Kidney tubule cell (primary cell): ENCODE measurements at places on chromosomes 11 and 22.
A peak's percentile ranks its signal among the peaks of the same experiment; 100 is the strongest.

GRCh38 chr11:73344191-73344607, 32.0 kb upstream of the RELT start:
- peak; percentile 18 for DNase-seq

DNA sequence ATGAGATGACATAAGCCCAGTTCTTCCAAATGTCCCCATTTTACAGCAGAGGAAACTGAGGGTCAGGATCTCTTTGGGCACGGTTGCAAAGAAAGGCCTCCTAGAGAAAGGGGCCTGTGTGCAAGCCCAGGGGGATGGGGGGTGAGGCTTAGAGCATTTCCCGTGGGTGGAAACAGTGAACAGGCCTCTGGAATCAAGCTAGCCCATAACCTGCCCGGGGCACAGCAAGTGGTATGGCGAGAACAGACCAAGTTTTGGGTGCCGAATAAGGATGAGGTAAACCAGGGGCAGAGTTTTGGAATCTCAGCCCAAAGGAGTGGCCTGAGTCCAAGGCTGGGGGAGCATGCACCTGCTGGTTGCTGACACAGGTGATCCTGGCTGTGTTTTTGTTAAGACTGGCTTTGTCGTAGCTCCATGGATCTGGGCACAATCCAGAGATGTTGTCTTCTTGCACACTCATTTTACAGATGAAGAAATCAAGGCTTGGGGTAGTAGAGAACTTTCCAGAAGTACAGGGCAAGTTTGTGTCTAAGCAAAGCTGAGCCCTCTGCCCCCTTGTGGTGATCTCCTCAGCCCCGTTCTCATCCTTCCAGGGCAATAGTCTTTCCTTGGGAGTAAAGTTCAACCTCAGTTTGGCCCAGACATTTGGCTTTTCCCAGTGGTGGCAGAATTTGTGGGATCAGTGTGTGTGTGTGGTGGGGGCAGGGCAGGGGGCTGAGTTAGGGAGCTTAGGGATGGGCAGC, 53.5 kb upstream of the MYEOV start:
- no peak for DNase-seq

- DNase-seq = no peak
Observed at GRCh38 chr11:124511745-124512144, 31.7 kb downstream of the OR8B12 start.

GRCh38 chr22:42704896-42705295, 15.8 kb downstream of the A4GALT start:
- no peak for DNase-seq

GRCh38 chr11:46362156-46363030, 15.1 kb downstream of the DGKZ start:
- DNase-seq = no peak

DNA sequence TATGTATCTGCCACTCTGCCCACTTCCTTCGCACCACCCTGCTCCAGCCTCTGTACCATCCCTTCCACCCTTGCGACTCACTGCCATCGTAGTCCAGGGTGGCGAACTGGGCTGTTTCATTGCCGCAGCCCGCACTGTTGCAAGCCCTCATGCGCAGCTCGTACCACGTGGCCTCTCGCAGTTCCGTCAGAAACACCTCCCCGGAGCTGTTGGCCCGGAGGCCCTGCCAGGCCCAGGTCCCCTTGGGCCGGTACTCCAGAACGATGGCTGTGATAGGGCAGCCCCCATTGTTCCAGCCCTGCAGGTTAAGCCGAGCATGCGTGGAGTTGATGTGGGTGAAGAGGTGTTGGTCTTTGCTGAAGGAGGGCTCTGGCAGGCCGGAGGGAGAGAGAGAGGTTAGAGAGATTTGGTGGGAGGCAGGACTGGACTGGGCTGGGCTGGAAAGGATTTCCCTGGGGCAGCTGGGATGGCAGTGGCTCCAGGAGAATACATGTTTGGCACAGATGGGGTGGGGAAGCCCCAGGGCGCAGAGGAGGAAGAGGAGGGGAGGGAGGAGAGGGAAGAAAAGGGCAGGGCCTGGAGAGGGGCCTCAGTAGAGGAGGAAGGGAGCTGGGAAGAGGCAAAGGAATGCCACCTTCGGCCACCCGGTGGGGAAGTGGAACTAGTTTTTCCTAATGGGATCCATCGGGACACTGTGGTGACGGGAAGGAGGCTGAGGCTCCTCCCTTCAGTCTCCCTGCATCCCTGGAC, 109.6 kb downstream of the CEP164 start:
- DNase-seq = no peak

- DNase-seq = no peak
Observed at GRCh38 chr11:10386861-10387205, 68.2 kb upstream of the AMPD3 start.

- DNase-seq = no peak
Observed at GRCh38 chr22:34019190-34019845, 99.0 kb upstream of the LARGE1 start.

DNA sequence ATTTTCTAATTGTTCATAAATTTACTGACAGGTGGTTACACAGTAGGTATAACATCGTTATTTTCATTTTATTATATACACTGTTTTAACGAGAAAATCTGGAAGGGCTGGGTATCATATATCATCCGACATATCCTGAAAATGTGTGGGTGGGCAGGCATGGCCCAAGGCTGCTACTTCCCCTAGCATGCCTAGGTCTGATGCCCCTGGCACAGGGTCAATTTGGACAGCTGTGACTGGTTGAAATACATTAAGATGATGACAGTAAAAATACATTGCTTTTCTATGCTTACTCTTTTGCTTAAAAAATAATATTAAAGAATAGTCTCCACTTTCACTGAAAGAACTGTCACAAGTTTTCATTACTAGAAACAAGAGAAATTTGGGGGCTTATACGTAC, 908.8 kb downstream of the OPCML start:
- DNase-seq = no peak

DNA sequence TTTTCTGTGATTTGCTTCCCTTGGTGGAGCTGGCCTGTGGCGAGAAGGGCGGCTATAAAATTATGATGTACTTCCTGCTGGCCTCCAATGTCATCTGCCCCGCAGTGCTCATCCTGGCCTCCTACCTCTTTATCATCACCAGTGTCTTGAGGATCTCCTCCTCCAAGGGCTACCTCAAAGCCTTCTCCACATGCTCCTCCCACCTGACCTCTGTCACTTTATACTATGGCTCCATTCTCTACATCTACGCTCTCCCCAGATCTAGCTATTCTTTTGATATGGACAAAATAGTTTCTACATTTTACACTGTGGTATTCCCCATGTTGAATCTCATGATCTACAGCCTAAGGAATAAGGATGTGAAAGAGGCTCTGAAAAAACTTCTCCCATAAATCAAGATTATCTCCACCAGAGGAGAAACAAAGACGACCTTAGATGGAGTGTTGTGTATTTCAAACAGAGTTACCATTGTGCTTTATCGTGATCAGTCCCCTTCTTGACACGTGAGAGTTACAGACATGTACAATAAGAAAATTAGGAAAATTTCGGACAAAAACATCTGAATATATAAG, 2.1 kb downstream of the OR9G1 start:
- no peak for DNase-seq

DNA sequence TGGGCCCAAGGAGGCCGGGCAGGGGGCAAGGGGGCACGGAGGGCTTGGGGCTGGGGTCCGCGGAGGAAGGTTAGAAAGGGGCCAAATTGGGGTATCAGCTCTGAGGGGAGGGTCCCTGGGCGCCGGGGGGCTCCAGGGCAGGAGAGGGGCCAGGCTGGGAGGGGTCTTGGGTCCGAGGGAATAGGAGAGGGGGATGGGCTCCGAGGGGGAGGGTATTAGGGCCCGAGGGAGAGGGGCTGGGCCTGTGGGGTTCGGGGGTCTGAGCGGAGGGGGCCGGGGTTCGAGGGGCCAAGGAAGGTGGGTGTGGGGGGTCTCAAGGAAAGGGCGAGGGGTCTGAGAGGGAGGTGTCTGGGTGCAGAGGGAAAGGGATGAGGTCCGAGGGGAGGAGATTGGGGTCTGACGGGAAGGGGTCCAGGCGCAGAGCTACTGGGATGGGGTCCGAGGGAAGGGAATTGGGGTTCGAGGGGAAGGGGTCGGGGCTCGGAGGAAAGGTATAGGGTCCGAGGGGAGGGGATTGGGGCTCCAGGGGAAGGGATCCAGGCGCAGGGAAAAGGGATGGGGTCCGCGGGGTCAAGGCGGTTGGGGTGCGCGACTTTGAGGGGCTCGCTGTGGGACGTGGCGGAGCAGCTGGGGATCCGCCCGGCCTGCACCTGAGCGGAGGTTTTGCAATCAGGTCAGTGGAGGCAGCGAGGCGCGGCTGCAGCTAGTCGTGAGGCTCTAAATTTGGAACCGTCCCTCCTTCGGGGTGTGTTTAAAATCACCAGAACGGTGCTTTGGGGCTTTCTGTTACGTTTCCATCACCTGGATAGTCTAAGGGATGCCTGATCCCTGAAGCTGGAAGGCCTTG, 728 bp downstream of the CTTN start:
- DNase-seq = no peak

- no peak for DNase-seq
Observed at GRCh38 chr11:1202154-1202775, 20.6 kb upstream of the MUC5B start.

DNA sequence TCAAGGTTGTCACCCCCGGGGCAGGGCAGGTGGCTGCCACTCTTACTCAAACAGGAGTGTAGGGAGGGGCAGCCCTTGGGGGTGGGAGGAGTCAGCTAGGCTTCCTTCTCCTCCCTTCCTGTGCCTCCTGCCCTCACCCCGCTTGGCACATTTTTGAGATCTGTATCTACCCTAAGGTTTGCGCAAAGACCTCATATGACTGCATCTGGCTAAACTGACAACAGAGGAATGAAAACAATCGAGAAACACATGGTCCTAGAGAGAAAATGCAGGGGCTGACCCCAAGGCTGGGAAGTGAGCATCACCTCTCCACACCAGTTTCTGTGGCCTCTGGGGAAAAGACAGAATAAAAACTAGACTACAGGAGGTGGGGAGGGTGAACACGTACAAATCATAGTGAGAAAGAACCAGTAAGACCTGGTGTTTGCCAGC, 28.1 kb downstream of the IGSF9B start:
- no peak for DNase-seq

DNA sequence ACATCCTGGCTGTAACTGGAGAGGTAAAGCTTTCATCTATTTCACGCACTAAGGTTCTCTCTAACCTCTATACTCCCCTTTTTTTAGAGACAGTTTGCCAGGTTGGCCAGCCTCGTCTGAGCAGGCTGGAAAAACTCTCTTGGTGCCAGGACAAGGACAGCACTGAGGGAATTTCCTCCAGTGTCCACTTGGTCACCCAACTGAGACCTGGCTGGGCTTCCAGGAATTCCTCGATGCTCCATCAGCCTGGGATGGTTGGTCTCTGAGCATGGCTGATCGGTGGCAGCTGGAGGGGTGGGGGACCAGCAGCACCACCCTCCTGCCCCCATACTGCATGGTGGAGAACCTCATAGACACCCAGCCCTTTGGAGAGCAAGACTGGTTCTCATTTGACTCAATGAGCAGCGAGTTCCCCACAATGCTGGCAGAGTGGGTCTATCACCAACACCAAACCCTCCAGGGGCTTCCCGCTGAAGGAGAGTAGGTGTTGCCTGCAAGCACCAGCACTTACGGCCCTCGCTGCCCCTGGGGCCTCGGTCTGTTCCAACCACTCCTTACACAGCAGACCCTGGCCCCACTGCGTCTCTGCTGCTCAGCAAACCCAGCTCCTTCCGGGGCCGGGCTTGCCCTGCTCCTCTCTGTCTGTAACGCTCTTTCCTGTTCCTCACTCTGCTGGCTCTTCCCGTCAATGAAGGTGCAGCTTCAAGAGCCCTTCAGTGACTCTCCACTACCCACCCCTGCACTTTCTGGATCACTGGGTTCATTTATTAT, 122.2 kb downstream of the ST3GAL4 start:
- DNase-seq = peak; percentile 55

DNA sequence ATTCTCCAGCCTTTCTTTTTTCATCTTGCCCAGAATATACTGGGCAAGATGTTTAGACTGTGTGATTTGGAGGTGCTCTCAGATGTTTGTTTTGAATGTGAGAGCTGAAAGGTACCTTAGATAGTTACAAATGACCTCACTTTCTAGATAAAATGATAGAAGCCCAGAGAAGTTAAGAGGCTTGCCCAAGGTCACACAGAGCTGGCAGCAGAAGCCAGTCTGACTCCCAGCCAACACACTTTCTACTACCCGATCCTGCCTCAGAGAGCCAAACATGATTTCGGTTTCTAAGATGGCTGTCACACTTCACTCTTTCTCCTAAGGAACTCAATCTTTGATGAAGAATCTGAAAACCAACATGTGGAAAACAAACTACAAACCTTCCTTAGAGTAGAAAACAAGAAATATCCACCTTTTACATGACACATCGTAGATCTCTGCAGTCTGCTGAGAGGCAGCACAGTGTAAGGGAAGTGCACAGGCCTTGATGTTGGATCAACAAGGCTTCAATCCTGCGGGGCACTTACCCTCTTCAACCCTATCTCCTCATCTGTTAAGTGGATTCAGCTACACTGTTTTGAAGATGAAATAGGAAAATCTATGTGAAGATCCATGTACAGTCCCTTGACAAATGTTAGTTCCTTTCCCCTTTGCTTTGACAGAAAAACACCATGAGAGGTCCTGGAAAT, 58.6 kb downstream of the SYTL2 start:
- no peak for DNase-seq

DNA sequence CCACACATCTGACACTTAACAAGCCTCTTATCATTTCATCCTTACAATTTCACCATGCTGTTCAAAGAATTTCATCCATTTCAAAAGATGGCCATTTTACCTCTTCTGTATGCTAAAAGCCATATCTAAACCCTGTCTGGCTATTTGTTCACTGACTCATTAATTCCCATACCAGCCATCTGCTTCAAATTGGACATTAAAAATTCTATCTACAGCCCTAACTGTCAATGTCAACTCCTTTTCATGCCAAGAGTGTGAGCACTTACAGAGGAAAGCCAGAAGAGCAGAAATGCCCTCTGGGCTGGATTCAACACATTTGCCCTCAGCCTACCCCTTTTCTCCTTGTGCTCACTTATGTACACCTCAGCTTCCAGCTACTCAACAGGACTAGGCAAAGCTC, 59.2 kb downstream of the SYTL2 start:
- DNase-seq = no peak

DNA sequence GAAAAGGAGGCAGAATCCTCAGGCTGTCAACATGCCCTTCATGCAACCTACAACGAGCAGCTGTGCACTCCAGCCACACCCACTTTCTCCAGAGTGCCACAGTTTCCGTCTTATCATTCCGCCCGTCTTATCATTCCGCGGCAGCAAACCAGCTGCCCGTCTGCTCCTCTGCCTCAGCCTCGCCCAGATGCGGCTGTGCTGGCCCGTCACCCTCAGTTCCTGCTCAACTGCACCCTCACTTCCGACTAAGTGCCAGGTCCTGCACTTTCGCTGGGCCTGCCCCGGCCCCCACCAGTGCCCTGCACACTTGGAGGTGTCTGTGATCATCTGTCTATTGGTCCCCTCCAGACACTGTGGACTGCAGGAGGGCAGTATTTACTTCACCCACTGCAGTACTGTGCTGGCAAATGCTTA, 43.7 kb downstream of the MICAL3 start:
- no peak for DNase-seq

DNA sequence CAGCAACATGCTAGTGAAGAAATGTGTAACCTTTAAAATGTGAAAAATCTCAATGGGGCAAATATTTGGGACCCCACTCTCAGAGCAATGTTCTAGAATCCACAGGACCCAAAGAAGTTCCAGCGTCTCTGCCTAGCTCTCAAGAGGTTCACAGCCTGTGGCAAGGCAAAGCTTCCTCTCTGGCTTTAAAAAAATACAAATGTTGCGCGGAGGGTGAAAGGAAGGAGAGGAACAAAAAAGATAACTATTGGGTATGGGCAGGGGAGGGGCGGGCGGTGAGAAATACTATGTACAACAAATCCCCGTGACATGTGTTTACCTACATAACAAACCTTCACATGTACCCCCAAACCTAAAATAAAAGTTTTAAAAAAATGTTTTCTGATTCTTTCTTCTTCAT, 53.6 kb downstream of the PITPNB start:
- DNase-seq = no peak

GRCh38 chr22:25050566-25050965, 98.0 kb downstream of the KIAA1671 start:
- DNase-seq = no peak
